ENCODE measurements at places on chromosomes 7 and 10.

GRCh38 chr10:132645247-132645530 lies 107.6 kb downstream of the INPP5A start:
- no peak for DNase-seq

DNA sequence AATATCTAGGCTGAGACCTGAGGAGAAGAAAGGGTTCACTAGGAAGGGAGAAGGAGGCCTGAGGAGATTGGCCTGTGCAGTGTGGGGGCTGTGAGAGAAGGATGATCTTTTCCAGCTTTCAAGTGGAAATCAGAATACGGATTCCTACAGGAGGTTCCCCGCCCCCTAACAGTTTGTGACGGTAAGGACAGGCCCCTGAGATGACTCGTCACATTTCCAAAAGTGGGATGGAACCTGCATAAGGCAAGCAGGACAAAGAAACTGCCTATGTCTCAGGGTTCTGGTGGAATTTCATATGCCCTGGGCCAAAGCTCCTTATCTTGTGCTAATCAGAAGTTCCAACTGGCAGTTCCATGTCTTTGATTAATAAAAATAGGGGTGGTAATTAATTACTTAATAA lies 275.6 kb downstream of the SNX10 start:
- no peak for DNase-seq

- no peak for DNase-seq
Observed at GRCh38 chr10:102585026-102585425, 59.3 kb upstream of the TRIM8 start.

- no peak for DNase-seq
Observed at GRCh38 chr7:79452495-79453265, 787 bp downstream of the MAGI2 start.

- DNase-seq = no peak
Observed at GRCh38 chr10:75542906-75543305, 111.5 kb downstream of the LRMDA start.

DNA sequence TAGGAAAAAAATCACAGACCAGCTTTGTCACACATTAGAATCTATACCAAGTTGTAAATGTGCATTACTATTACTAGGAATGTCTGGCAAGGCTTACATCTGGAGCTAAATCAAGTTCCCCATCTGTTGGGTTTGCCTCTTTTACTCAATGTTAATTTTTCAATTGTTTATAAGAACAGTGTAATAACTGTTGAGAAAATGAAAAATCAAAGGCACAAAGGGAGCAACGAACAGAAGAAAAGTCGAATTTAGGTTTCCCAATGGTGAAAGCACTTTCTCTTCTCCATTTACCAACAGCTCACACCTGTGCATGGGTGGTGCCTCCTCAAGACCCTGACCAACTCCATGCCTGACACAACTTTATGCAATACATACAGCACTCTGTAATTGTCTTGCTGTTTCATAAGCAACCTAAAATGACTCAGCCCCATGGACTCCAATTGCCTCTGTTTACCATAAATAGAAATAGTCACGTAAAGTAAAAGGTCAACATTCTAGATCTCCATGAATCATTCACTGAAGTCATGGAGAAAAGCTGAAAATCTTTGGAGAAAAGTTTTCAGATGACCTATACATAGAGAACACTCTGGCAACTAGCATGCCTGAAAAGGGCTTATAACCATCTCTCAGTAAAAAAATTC lies 95.5 kb upstream of the KCNIP2 start:
- no peak for DNase-seq

GRCh38 chr7:55274156-55274555 lies 91.0 kb upstream of the LANCL2 start:
- no peak for DNase-seq

Data from NCI-H510A (cell line).